ENCODE measurements at places on chromosomes 6 and 20.

- no peak for DNase-seq
Observed at GRCh38 chr6:168574075-168574698, 133.2 kb downstream of the SMOC2 start.

- DNase-seq: no peak
Observed at GRCh38 chr6:14276667-14277404, 159.3 kb downstream of the CD83 start.

DNA sequence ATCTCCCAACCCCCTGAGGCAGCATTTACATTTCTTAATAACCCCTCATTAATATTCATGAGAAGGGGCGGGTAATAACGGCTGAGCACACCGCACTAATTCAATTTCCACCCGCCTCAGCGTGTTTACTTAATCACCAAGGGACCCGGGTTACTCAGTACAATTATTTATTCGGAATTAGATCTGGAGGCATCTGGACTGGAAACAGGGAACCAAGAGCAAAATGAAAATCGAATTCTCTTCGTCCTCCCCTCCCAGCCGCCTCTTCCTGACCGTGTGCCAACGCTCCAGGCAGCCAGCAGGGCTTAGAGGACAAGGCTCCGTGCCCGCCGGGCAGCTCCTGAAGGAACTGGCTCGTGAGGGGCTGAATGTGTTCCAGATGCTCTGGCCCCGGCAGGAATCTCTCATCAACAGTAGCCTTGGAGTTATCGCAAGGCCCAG, 23.5 kb upstream of the CTNNBL1 start:
- DNase-seq: no peak

GRCh38 chr6:31769684-31770371, 7.3 kb downstream of the VWA7 start:
- DNase-seq: peak; percentile 64

DNA sequence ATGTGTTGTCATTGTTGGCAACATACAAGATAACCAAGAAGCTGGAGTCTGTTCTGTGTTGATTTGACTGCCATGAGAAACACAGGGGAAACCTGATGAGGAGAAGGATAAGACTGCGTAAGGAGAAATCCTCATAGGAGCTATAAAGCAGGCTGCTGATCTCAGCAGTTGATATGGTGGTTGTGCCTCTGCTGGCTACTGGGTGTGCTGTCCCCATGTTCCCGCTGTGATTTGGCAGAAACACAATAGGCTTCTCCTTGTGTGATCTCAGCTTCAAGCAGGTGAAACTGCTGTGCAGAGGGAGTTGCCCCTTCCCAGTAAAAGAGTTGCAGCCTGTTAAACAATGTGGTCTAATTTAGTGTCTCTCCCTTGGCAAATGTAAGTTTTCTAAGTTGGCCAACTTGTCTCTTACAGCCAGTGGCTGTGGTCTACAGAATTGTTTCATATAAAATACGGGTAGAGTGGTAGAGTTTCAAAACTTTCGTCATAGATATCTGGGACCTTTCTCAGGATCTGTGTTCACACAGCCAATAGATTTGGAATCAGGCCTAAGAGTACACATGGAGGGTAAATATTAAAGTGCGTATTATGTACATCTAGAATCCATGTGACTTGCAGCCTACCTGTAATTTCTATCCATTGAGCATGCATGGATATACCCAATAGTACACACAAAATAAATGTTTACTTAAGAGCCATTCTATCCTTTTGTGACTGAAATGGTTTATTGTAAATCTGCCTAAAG, 78.4 kb downstream of the RNF144B start:
- DNase-seq: no peak

DNA sequence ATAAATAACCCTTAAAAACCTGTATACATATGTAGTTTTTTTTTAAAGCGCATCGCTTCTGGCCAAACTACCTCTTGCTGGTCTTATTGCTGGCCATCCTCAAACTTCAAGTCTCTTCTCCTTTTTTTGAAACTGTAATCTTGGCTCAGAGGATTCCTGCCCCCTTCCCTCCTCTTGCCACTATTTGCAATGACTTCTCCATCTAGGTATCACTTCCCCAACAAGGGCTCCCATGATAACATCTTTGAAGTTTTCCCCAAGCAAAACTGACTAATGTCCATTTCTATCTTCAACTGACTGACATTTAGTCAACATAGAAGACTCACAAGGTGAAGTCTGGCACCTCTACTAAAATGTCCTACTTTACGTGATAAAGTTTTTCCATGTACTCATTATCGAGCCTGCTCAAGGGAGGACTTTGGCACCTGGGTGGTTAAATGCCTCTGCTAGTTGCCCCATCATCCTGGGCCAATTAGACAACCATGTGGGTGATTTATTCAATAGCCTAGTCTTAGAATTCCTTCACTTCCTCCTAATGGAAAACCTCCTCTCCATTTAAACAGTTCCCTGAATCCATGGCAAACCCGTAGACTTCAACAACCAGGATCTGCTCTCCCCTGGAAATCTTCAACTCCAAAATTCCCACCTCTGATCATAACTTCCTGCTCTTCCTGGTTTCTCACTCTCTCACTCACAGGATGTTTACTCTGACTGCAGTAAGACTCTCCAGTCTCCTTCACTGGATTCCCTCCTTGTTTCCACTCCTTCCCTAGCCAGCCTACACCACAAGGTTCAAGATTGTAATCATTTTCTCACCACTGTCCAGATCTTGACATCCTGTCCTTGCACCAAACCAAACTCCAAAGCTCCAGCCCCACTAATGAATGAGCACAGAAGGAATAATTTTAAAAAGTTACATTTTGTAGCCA, 9.4 kb upstream of the PLAGL1 start:
- DNase-seq: no peak

DNA sequence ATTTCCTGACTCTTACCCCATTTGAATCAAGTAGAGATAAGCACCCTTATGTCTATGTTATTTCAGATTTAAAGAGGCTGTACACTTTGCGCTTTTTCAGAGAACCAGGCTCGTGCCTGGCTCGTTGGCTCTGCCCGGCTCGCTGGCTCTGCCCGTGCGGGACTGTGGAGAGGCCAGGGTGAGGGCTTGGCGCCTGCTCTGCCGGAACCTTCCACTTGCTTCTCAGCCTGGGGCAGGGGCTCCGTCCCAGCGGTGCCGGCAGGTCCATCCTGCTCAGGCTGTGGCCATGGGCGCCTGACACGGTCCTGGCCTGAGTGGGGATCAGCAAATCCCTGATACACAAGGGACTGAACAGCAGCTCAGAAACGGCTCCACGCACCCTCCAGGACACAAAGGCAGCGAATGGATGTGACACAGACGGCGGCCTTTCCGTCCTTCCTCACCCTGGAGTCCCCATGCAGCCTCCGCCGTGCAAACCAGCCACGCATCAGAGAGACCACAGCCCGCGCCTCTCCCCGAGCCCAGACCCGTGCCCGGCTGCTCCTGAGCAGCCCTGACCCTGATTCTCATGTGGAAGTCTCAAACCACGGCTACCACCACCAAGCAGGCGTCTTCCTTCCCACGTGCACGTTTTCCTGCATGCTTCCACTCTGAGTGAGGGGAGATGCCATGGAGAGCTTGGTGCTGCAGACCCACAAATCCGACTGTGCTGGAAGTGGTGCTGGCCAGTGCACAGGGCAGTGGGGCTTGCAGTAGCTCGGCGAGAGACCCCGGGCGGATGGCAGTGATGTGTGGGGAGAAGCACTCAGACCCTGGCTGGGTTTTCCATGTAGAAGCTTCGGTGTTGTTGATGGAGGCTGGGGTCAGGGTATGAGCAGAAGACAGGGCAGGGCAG, 233.9 kb downstream of the ERMARD start:
- no peak for DNase-seq

GRCh38 chr6:13853871-13854270, 39.5 kb upstream of the MCUR1 start:
- DNase-seq: no peak

DNA sequence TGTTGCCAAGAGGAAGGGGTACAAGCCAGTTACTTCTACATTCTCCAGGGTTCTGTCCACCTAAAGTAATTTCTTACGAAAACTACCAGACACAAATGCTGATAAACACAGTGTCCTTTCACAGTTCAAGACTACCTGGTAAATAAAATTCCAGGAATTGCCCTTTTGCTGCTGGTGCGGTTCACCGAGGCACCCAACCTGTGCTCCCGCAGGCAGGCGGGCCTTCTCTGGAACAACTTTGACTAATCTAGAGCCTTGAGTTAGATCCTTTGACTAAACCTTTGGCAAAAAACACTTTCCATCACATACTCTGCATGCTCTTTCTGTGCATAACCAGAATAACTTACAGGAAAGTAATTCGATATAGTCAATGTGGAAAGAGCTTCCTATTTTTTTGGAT, 107.0 kb downstream of the HUS1B start:
- no peak for DNase-seq

GRCh38 chr20:22414305-22414742, 170.0 kb downstream of the FOXA2 start:
- DNase-seq: no peak

- no peak for DNase-seq
Observed at GRCh38 chr6:130204322-130204721, 18.4 kb downstream of the SAMD3 start.

DNA sequence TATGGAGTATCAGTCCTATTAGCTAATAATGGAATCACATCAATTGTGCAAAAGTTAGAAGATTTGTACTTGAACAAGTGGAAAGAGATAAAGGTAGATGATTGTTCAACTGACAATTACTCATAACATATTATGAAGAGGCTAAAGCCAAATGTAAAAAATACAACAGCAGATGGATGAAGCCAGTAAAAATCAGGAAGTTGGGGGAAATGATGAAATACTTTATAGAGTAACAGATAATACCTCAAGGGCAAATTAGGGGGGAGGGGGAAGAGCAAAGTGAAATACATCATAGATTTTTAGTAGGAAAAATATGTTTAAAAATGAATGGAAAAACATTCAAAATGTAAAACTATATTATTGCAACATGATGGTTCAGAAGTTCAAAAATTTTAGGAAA, 114.0 kb downstream of the PDSS2 start:
- DNase-seq: no peak

DNA sequence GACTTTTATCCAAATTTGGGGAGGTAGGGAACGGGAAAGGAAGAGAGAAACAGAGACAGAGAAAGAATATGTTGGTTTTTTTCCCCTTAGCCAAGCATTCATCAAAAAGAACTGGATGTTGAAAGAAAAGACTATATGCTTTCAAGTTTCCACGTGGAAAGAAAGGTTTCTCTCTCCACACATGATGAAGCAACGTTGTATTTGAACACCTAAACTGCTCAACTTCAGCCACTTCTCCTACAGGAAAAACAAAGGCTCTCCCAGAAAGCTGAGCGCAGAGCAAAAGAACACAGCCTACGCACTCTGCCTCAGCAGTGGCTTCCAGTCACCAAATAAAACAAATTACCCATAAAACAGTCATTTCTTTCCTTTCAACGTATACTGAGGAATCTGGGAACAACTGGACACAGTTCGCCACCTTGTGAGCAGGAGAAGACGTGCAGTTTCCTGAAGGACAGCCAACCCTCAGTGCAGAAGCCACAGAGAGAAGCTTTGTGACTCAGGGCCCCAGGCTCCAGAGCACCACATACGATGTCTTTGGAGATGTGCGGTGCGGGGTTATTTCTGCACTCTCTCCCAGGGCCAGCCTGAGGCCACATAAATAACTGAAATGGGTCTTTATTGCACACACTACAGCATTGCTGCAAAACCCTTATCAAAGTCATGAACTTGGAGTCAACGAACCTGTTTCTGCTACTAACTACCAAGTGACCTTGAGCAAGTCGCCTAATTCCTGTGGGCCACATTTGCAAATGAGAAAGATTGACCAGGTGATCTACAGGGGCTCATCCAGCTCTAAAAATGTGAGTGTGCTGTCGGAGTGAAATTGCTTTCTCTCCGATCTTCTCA, 10.1 kb downstream of the IL17F start:
- no peak for DNase-seq

DNA sequence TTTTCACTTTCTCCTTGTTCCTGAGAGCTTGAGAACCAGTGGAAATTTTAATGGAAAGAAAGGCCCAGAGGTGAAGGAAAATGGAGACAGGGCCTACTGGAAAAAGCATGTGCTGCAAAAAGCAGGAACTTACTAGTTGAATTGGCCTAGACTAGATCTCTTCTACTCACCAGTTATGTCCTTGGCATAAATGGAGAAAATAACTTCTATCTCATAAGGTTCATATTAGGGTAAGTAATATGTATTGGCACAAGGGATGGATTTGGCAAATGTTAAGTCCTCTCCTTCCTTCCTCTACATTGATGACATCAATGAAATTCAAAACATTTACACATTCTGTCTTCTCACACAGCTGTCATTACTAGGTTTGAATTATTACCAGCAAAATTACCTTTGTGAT, 74.0 kb downstream of the NDUFAF5 start:
- no peak for DNase-seq

DNA sequence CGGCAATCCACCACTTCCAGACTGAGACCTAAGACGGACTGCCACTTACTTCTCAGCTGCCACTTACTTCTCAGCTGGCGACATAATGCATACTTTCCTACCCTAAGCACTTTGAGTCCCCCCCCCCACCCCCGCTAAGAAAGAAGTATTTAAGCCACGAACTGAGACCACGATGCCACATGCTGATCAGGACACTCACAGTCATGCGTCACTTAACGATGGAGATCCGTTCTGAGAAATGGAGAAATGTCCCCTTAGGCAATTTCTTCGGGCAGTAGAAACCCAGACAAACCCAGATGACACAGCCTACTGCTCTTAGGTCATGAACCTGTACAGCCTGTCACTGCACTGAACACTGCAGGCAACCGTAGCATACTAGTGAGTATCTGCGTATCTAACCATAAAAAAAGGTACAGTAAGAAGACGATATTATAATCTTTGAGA, 690 bp downstream of the IFNGR1 start:
- peak; percentile 21 for DNase-seq

GRCh38 chr20:60003776-60004175, 45.6 kb downstream of the CDH26 start:
- no peak for DNase-seq

GRCh38 chr6:7809346-7809745, 83.4 kb downstream of the BMP6 start:
- DNase-seq: no peak

DNA sequence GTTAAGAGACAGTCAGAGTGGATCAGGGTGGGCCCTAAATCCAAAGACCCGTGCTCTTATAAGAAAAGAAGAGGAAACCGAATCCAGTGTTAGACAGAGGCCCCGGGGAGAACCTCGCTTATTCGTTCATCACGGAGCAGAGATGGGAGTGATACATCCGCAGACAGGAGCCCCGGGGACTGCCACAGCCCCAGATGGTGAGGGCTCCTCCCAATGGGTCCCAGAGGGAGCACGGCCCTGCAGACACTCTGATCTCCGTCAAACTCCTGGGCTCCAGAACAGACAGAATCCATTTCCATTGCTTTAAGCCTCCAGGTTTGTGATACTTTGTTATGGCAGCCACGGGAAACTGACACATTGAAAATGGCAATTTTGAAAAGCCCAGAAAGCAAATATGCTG, 47.0 kb downstream of the CDH4 start:
- no peak for DNase-seq

DNA sequence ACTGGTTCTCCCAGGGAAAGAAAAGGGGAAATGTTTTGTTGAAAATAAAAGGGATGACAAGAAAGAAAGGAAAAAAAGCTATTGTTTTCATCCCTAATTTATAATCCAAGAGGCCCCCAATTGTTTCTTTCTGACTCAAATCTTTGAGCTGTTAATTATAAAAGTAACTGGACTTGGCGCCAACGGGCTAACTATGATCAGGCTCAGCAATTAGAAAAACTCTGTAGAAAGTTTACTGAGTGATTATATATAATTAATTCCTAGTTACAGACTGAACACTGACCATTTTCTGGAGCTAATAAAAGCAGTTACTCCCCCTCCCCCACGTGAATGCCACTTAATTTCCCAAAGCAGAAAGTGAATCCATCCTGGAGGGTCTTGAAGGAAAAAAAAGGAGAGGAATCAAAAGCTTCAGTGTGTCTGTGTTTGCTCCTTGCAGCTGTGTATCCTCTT, 3.2 kb downstream of the ZMYND8 start:
- DNase-seq: no peak

Data from stimulated activated CD8-positive, alpha-beta memory T cell treated with anti-CD3 and anti-CD28 coated beads, Interleukin-7, amount 100 ng/mL, for 4 hours (primary cell).